Naive thymus-derived CD4-positive, alpha-beta T cell (primary cell): ENCODE measurements at places on chromosomes 1 and 21.

DNA sequence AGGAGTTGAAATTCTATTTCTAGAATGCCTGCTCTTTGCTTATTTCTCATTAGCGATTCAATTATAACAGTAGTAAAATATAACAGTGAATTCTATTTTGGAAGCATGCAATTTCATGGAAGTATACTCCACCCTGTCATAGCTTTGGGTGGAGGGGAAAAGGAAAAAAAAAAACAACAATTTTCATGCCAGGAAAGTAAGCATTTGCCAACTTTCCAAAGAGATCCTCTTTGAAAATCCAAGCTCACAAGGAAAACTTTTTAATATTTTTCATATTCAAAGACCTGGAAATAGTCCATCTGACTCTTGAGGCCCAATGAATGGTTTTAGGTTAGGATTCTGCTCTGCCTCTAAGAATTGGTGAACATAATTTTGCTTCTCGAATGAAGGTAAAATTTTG lies 134.5 kb downstream of the PTPN14 start:
- no peak for DNase-seq

- DNase-seq = peak; percentile 59
Measured at GRCh38 chr1:226061841-226062557, 517 bp upstream of the H3-3A start.

DNA sequence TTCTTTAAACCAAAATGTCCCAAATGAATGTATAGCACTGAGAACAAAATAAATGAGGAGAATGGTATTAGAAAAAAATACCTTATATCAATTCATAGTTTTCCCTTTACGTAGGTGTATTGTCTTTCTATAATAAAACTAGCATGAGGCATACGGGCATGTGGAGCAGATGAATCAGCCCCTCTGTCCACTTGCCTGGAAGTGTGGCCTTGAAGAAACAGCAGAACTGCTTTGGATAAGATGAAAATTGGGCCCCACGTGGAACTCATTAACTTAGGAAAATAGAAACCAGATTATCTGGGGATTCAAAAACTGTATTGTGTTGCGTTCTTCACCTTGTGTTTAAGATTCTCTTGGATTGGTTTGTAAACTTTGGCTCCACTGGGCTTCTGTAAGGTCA lies 356.8 kb upstream of the B3GALT2 start:
- DNase-seq = no peak

GRCh38 chr1:12338017-12338416 lies 108.2 kb downstream of the VPS13D start:
- no peak for DNase-seq

GRCh38 chr1:117188170-117188815 lies 22.4 kb downstream of the VTCN1 start:
- no peak for DNase-seq

- DNase-seq = no peak
Measured at GRCh38 chr1:50605186-50605875, 182.1 kb upstream of the DMRTA2 start.

- DNase-seq = no peak
Measured at GRCh38 chr21:29293495-29293894, 5.2 kb upstream of the BACH1 start.

GRCh38 chr1:167442142-167442848 lies 76.0 kb downstream of the CD247 start:
- peak; percentile 89 for DNase-seq

DNA sequence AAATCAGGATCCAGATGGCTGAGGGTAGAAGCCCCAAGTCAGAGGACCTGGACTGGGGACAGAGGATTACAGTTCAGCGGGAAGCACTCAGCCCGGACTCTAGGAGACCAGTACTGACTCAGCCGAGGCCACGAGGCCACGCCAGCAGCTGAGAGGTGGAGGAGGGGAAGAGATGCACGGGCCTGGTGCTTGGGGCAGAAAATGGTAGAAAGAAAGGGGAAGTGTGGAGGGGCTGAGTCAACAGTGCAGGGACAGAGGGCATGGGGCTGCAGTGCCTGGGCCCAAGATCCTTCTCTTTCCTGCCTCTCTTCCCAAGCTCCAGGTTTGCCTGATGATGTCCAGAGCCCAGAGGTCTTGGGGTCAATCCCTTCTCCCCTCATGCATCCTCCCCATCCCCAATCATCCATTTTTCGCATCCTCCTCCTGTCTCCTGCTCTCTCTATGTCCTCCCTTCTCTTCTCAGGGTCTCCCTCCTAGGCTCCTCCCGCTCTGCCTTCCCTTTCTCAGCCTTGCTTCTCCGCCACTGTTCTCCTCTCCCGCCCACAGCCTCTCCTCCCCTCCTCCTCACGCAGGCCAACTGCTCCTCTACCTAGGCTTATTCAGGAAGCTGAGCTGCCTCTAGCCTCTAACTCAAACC lies 7.7 kb downstream of the ARHGEF2 start:
- DNase-seq = no peak

GRCh38 chr1:153958961-153959260 lies 499 bp upstream of the CRTC2 start:
- DNase-seq = no peak

DNA sequence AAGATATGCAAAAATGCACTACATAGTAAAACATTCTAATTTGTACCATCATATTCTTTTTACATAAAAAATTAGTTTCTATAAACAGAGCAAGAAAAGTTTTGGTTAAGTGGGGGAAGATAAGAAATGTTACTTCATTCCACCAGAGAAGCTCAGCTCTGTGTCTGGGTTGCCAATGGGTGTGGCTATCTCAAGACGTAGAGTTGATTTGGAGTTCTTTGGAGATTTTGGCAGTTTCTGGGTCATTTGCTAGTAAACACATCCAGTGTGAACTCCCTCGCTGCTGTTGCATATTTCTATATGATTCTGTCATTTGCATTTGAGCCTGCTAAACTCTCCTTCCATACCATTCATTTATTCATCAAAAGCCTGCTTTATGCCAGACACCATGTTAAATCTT lies 7.2 kb downstream of the RGL1 start:
- DNase-seq = no peak

DNA sequence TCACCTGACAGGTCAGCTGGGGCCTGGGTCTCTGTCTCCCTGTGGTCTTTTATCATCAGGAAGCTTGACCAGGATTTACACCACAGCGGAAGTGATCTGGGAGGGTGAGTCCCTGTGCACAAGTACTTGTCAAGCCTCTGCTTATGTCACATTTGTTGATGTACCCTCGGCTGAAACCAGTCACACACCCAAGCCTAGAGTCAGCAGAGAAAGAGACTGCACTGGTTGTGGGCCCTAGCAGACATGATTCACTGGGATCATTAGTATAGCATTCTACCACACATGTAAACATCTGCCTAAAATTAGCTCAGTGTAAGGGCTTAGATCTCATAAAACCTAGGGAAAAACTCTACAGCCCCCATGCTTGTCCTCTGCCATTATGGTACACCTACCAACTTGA lies 79.3 kb upstream of the LAMC2 start:
- no peak for DNase-seq

DNA sequence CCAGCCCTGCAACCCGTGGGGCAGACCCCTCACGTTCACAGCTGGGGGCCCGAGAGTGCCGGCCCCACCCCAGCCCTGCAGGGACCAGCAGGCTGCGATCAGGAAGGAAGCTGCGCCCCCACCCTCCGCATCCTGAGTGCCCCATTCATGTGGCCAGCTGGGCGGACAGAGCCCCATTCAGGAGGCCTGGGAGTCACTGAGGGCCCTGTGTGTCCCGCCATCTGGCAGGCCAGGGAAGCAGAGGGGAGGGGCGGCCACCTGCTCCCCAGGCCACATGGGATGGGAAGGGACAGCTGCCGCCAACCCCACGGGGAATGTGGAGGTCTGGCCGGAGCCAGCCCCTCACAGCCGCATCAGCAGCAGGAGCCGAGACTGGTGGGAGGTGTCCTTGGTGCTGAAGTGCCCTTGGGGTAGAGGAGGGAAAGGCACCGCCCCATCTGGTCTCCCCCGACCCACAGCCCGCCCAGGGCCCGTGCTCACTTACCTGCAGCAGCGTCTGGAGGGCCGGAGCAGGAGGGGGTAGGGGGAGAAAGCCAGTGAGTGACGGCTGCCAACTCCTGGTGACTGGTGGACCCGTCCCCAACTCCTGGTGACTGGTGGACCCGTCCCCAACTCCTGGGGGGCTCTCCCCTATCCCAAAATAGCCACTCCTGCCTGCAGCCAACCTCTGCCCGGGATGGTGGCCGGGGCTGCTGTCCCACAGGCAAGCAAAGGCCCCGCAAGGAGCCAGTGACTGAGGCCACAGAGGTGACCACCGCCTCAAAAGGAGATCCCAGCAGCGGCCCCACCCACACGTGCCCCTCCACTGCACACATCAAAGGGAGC lies 8.7 kb downstream of the ACAP3 start:
- DNase-seq = no peak

DNA sequence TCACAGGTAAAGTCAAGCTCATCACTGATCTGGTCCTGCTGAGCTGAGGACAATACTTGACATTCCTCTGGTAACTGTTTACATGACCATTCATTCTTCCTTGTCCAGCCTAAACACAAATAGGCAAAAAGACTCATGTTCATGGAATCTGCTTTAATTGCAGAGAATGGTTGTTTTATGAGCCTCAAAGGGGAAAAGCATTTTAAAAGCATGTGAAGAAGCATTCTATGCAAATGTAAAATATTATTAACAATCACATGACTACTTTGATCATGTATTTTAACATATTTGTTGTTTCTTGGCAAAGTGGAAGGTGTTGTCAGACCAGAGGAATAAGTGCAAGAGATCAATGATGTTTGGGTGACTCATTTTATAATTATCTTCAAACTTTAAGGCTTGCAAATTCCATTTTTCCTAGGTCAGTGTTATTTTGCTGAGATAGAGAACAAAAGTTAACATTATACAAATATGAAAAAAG lies 133.7 kb downstream of the RUNX1 start:
- no peak for DNase-seq

DNA sequence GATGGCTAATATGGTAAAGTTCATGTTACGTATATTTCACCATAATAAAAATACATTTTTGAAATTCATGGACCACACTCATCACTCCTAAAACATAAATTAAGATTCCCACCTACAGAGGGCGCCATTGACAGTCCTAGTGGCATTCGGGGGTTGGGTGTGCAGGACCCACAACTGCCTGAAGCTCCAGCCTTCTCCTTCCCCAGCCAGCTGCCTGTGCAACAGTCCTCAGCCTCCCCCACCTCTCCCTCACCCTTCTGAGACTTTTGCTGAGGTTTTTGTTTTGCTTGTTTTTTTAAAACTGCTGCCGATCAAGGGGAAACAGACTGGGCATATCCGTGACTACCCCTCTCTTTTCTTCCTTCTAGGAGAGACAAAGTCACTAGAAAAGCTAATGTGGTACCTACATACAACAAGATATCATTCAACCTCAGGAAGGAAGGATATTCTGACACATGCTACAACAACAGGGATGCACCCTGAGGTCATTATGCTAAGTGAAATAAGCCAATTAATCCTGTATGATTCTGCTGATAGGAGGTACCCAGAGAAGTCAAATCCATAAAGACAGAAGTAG lies 9.2 kb upstream of the EVA1C start:
- no peak for DNase-seq

GRCh38 chr1:115879977-115880376 lies 39.1 kb upstream of the NHLH2 start:
- no peak for DNase-seq

DNA sequence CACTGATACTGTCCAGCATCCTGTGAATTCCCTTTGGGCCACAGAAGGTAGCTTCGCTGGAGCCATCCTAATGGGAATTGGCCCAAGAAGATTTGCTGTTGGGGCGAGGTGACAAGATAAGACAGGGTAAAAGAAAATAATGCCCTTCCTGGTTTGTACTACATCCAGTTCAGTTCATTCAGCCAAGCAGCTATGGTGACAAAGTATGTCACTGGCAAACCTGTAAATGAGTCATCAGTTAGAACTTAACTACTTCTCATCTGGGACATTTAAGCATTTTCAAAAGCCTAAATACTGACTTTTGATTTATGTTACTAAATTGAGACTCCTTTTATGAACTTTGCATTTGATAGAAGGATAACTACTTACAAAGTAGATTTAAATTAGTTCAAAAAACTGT lies 54.2 kb downstream of the WDR64 start:
- no peak for DNase-seq

DNA sequence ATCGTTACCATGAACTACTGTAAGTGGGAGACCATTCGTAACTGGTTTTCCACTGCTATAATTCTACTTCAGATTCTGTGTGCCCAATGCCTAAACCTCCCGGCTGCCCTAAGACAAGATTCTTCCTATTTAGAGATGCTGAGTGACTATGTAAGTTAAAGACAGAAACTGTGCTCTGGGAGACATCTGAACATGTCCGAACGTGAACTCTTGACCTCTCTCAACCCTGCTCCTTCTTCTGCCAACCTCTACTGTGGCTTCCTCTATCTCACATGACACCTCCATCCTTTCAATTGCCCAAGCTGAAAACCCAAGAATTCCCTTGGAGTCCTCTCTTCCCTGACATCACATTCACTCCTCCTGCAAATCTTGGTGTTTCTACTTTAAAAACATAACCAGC lies 182.9 kb downstream of the AKT3 start:
- no peak for DNase-seq

- no peak for DNase-seq
Measured at GRCh38 chr1:199460933-199461332, 566.6 kb upstream of the NR5A2 start.

- no peak for DNase-seq
Measured at GRCh38 chr1:161816201-161816600, 50.1 kb downstream of the ATF6 start.

DNA sequence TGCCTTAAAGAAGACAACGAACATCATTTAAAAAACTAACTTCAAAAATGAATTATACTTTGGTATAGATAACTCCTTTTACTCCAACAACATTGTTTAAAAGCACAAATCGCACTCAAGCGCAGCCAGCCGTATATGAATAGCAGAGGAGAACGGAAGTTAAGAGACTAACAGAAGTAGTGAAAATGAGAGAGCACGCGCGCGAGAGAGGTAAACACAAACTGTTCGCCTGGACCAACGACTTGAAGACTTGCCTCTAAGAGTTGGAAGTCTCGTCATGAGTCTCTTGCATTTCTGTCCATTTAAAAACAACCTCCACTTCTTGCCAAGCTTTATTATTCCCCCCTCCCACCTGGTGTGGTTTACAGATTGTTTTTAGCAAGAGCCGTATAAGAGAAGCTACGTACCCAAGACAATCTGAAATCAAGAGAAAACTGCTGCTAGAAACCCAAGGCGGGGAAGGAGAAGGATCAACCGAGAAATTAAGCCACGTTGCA lies 479 bp downstream of the SELENOF start:
- no peak for DNase-seq

DNA sequence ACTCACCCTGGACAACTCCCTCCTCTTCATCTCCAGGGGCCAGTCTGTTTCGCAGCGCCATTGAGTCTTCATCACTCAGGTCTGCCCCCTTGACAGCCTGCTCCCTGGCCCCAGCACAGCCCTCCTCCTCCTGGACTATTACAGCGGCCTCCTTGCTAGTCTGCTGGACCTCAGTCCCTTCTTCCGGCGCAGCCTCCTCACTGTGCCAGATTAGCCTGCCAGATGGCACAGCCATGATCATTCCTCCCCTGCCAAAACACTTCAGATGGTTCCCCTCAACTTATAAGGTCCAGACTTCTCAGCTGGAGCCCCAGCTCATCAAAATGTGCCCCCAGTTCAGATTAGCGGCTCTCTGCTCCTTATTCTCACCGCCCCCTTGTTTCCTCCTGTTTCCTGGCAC lies 7.0 kb upstream of the CELSR2 start:
- no peak for DNase-seq
